ENCODE measurements at places on chromosomes 5 and 9.

DNA sequence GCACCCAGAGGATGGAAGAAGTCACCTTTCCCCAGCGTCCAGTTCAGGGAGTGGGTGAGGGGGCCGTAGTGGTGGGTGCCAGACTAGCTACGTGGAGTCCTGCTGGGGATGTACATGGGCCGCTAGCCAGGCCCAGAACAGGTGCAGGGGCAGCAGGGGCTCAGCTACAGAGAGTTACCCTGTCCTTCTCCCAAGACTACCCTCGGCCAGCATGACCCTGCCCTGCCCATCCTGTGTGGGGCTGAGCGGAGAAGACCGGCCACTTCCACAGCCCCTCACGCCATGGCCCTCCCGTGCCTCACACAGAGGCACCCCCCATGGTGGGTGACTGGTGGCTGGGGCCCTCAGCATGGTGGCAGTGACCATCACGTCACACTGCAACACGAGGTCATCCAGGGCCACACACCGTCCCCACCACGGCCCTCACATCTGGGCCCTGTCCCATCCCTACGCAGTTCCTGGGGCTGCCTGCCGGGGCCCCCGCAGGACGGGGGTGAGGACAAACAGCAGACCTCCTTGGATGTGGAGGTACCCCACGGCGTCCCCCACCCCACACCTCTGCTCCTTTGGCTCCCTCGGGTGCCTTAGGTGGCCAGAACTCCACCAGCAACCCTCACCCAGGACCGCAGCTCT lies 977 bp upstream of the DPP7 start:
- DNase-seq = no peak

DNA sequence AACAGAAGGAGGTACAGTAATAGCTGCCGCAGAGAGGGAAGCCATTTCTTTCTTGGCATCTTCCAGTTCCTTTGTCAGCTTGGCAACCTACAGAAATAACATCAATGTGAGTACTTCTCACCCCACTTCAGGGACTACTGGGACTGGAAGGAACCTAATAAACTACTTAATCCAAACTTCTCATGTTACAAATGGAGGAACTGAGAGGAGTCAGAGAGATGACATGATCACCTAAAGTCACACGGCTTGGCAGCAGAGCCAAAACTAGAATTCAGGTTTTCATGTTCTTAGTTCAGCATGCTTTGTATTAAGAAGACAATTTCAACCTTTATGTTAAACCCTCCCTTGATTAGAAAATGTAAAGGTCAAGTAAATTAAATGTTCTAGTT lies 44.7 kb downstream of the DIAPH1 start:
- no peak for DNase-seq

DNA sequence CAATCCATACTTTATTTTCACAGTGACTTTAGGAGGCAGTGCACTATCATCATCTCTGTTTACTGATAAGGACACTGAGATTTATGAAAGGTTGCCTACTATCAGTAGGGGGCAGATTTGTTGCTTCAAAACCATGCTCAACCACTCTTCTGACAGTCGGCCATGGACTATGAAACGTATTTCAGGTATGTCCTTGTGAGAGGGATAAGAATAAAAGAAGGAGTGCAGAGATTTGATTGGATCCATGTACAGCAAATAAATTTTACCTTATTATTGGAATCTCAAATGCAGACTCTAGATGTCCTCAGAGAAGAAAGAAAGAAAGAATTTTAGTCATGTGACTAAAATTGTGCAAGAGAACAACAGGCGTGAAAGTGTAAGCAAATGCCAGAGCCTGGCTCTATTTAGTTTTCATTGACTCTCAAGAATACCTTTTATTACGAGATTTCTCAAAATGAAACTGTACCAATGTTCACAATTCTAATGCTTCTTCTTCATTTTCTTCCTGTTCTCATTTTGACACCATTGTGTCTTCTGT lies 296.6 kb upstream of the RASA1 start:
- no peak for DNase-seq

- DNase-seq = no peak
Measured at GRCh38 chr5:135951257-135951656, 3.5 kb downstream of the LECT2 start.

GRCh38 chr5:73266925-73267765 lies 94.2 kb downstream of the TMEM174 start:
- no peak for DNase-seq

DNA sequence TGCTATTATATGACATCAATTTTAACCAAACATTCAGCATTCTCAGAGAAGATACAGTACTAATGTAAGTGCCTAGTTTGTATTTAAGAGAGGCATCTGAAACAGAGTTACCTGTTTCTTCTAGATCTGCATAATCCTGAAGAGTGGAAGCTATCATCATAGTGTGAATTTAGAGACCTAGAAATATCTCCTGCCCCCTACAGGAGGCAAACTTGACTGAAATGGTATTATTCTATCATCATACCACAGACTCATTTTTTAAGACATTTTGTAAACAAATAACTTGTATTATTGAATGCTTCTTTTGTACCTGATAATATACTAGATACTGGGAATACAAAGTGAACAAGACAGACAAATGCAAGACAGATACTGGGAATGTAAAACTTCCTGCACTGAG lies 216.8 kb upstream of the RPS23 start:
- no peak for DNase-seq

GRCh38 chr5:173833196-173833985 lies 54.8 kb upstream of the CPEB4 start:
- DNase-seq = no peak

DNA sequence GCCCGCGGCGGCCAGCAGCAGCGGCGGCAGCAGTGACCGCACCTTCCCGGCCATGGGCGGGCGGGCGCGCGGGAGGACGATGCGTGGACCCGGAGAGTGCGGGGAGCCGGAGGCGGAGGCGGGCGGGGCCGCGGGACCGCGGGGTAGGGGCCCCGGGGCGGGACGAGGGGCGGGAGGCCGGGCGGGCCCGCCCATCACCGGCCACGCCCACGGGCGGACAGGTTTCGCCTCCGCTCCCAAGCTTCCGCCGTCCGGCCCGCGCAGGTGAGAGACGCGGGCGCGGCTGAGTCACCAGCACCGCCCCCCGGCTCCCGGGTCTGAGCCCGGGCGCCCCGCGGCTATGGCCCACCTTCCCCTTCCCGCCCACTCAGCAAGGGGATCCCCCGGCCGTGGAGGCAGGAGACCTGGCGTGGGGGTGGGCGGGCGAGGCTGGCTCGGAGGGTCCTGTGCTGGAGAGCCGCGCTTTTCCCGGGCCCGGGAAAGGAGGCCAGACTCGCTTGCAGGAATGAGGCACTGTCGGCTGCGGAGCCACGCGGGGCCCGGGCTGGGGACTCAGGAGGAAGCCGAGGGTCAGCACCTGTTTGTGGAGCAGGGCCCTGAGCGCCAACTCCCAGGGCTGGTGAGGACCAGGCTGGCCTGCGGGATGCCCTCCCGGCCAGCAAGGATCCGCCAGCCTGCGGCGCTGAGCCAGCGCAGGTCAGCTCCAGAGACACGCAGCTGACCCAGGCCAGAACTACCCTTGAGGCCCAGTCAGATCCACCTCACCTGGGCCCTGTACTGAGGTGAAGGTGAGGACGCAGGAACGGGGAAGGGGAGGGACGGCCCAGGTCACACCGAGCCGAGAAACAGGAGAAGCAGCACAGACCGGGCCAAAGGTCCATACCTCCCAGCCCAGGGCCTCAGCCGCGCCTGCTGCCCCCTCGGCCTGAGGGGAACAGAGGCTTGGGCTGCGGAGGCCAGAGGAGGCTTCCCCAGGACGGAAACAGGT lies at the start of gene ENTPD2:
TSS of gene ENTPD2 (minus strand) at position 118 of the 988 bp plus-strand sequence. CDS start at position 54, 64 bp downstream.
- no peak for DNase-seq

DNA sequence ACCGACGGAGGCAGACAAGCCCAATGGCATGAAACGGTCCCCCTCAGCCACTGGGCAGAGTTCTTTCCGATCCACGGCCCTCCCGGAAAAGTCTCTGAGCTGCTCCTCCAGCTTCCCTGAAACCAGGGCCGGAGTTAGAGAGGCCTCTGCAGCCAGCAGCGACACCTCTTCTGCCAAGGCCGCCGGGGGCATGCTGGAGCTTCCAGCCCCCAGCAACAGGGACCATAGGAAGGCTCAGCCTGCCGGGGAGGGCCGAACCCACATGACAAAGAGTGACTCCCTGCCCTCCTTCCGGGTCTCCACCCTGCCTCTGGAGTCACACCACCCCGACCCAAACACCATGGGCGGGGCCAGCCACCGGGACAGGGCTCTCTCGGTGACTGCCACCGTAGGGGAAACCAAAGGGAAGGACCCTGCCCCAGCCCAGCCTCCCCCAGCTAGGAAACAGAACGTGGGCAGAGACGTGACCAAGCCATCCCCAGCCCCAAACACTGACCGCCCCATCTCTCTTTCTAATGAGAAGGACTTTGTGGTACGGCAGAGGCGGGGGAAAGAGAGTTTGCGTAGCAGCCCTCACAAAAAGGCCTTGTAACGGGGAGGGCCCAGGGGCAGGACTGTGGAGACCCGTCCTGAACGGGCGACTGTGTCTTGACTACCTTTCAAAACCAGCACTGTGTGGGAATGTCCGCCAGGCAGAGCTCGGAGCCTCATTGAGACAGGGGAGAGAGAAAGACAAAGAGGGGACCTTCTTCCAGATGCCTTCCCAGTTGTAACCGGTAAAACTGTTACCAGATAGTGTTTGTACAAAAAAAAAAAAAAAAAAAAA lies 29.9 kb downstream of the CD180 start:
- no peak for DNase-seq
